ENCODE measurements at places on chromosomes 5 and 9.

- DNase-seq = no peak
Observed at GRCh38 chr9:33458444-33458843, 11.1 kb upstream of the AQP3 start.

DNA sequence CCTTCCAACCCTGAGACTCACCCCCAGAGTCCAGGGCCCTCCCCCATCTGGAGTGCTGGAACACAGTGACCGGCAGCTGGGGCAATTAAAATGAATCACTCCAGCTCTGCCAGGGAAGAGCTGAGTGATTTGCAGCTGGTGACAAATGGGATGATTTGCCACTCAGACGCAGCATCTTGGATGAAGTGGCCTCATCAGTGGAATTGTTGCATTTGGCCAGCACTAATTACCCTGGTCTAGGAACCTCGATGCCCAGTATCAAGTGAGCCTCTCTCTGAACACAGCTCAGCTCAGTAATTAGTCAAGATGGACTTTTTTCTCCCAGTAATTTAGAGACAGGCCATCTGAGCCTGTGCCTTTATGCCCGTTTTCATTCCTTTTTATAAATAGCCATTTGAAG lies 259.5 kb downstream of the GRIA1 start:
- DNase-seq = peak; percentile 75

DNA sequence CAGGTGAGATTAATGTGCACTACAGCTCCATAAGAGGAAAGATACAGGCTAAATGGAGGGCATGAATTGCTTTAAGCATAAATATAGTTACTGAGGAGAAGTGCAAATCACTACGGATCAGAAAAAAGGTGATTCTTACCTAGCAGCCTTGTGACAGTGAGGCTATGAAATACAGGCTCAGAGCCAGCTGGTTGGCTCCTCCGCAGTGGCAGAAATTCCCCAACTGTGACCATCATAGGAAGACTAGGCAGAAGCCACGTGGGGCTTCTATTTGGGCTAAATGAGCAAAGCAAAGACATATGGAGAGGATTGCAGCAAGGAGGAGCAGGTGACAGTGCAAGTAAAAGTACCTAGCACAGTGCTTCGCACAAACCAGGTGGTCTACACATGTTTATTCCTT lies 40.5 kb downstream of the CDO1 start:
- no peak for DNase-seq

DNA sequence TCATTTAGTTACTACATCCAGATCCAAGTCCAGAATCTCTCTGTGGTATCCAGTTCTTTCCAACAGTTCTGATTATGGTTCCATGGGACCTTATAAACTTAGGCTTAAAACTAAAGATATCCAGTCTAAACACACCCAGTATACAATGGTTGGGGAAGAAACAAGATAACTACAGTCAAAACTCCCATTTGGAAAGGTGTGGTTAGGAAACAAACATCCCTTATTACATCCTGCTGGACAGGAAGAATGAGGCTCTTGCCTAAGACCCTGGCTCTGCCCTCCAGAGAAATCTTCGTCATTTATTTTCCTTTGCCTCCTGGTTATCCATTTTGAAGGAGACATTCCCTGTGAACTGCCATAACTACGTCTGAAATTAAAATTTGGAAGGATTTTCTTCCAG lies 64.6 kb upstream of the EPB41L4A start:
- no peak for DNase-seq

DNA sequence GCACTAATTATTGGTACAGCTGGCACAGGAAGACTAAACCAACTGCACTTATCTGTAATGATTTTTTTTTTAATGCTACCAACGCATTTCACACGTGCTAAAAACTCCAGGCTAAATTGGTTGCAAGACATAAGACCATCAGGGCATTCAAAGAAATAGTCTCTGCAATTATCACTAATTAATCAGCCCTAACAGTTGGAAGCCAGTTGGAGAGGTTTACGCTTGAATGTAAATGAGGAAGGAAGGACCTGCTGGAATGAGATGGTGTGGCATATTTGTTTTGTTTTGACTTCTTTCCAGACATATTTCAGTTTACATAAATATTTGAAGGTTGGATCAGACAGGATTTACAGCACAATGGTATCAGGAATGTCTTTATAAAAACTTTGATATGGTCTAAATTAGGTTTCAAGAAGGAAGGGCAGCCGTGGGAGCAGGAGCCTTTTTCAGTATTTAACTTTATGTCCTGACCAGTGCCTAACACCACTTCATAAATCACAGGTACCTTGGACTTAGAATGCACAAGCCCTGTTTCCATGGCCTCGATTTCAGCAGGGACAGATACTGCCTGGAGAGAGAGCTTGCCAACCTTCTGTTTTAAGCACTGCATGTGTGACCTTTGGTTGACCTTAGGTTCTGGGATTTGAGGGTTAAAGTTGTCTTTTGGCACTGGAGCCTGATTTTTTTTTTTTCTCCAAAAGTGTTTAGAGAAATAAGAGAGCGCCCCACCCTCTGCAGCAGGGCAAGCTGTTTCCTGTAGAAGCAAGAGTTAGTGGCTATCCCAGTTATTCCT lies 199.8 kb upstream of the MAP3K1 start:
- DNase-seq = peak; percentile 32

DNA sequence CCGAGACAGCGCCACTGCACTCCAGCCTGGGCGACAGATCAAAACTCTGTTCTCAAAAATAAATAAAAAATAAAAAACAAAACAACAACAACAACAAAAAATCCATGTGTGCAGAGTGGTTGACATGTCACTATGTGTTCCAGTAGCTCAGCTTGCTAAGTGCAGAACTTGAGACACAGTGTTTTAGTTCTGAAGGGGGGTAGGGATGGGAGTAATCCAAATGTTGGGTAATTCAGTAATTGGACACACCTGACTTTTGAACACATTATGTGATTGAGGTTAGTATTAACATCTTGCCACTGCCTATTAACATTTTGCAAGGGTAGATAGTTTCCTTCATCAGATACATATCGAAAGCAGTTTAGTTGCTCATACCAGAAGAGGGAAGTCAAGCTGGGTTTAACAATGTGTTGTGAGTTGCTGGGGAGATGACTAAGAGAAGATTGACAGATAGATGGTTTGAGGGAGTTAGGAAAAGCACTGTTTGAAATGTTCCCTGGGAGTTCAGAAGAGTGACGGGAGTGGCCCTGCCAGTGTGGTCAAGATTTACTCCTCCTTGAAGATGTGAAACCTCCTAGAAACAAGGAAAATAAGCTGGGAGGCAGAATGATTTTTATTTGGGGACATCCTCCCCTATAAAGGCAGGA lies 928 bp downstream of the HACD4 start:
- peak; percentile 7 for DNase-seq

- DNase-seq = no peak
Observed at GRCh38 chr5:101955891-101956290, 340.2 kb downstream of the SLCO4C1 start.

- DNase-seq = no peak
Observed at GRCh38 chr9:124631326-124631725, 124.1 kb upstream of the NR5A1 start.

GRCh38 chr5:171897231-171897630 lies 109.2 kb downstream of the FBXW11 start:
- DNase-seq = no peak

- DNase-seq = no peak
Observed at GRCh38 chr5:78269088-78269703, 25.3 kb downstream of the AP3B1 start.

GRCh38 chr9:3391414-3391813 lies 134.4 kb downstream of the RFX3 start:
- no peak for DNase-seq

DNA sequence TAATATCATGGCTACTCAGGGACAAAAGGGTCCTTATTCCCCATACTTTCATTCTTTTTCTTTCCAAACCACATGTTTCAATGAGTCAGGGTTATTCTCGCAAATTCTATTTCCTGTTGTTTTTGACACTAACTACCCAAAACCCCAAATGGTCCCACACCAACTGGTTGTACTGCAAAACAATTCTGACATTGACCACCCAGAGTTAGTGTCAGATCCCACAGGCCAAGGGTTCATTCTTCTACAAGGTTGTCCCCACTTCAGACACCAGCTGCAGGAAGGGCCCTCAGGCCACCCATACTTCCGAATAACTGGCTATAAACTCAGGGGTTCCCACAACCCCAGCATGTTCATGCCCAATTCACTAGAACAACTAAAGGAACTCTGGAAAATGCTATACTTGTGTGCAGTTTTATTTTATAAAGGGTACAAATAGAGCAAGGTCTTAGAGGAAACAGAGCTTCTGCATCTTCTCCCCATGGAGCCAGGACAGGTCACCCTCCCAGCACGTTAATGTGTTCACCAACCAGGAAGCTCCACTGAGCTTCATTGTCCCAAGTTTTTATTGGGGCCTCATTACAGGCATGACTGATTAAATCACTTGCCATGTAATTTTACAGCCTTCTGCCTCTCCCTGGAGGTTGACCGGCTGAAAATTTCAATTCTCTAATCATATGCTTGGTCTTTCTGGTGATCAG lies 334.8 kb downstream of the DRD1 start:
- DNase-seq = no peak

DNA sequence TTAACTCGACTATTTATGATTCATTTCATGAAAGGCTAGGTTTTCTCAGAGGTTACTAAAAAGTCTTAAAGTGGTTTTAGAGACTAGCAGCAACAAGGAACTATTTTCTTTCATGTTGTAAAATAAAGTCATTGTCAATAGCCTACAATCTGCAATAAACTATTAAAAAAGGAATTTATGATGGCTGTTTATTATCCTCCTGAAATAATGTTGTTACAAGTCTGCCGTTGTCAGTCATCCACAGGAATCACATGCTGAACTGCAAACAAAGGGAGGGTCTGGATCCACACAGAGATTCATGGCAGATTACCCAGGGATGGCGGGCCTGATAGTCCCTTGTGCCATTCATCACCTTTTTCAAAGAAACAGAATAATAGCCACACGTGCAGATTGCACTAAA lies 49.2 kb downstream of the TMEM174 start:
- DNase-seq = no peak

DNA sequence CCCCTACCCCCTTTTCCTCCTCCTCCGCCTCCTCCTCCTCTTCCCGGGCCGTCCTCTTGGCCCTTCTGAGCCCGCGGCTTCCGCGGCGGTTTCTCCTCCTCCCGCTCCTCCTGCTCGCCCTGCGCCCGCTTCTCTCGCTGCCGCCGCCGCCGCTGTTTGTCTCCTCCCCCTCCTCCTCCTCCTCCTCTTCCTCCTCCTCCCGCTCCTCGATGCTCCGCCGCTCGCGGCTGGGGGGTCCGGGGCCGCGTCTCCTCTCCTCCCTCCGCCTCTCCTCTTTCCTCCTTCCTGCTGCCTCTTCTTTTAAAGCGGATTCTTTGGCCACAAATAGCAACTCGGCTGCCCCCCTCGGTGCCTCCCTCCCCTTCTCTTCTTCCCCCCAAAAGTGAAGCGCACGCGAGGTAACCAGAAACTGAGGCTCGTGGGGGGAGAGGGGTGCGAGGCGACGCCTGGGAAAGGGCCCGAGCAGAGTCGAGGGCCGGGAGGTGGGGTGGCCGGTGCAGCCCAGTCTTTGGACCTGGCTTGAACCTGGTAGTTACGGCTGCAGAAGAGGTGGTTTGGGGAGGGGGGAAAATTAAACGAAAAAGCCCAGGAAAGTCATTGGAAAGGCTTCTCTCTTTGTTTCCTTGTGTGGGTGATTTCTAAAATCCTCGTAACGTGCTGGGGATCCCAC lies 1058.5 kb upstream of the DMAC1 start:
- DNase-seq = peak; percentile 90

DNA sequence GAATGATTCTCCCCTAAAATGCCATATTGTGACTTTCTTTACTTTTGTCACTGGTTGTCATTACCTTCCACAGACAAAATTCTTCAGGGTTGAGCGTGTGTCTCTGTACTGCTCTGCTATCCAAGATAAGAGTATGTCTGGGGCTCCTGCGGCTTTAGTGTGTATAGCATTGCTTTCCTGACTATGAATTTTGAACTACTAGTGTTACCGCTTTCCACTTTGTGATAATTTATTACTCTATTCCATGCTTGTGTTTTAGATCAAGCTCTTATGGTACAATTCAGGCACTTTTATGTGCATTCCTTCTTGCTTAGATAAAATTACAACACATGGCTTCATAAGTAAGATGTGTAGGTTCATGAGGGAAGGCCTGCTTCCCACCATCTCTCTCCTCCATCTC lies 51.5 kb upstream of the MEF2C start:
- DNase-seq = no peak

- no peak for DNase-seq
Observed at GRCh38 chr5:45093377-45093776, 284.6 kb downstream of the MRPS30 start.

DNA sequence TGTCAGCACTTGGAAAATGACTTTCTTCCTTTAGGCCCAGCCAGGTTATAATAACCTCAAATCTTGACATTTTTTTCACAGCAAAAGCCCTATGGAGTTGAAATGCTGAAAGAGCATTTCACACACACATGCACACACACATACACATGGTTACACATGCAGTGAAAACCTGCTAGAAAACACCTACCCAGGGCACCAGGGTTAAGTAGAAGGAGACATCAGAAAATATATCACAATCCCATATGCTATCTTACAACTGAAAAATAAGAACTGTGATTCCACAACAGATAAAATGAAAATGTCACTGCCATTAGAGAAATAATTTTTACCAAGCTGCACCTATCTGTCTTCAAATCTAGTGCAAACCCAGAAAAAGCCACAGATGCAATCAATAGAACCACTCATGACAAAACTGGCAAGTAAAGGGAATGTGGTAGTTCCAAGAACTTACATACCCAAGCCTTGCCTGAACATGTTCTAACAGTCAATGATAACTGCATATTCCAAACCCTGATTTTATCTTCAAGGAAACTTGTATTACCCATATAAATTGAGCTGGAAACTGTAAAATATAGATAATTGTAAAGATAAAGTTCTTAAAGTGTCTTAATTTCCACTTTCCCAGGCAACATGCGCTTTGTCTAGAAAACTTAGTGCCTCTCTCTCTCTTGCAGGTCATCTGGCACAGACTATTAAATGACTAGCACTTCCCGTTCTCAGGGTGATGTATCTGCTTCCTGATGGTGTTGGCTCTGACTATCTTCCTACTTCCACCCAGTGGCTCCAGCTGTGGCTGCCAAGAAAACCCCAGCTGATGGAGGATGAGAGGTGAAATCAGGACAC lies 250.2 kb upstream of the PTGER4 start:
- DNase-seq = peak; percentile 30

GRCh38 chr5:40559306-40559705 lies 120.4 kb upstream of the PTGER4 start:
- DNase-seq = no peak

DNA sequence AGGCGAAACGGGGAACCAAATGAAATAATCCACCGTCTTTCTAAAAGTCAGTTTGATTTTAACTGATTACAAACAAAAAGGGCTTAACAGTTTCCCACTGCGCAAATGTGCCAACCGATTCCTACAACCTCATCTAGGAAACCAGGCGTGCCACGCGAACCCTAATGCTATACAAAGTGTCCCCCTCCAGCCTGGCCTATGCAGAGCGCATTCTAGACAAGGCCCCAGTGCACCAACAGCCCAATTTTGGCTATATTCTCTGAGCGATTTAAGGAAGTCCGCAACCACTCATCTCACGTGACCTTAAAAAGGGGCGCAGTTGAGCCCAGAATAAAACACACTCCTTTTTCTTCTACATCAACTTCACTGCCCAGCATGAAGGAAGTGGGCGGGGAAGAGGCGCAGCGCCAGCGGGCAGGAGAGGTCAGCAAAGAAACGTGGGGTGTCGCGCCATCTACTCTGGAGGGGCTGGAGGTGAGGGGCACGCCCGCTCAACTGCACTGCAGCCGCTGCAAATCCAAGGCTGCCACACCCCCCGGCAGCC lies 779 bp downstream of the FAM13B start:
- DNase-seq = no peak

- DNase-seq = no peak
Observed at GRCh38 chr9:86557918-86558317, 203.7 kb upstream of the TUT7 start.

GRCh38 chr9:103361906-103362305 lies 366.8 kb downstream of the CYLC2 start:
- DNase-seq = no peak

Data from retina (tissue), 1 donor.